HEK293T (cell line): ENCODE measurements at places on chromosomes 13 and 19.

DNA sequence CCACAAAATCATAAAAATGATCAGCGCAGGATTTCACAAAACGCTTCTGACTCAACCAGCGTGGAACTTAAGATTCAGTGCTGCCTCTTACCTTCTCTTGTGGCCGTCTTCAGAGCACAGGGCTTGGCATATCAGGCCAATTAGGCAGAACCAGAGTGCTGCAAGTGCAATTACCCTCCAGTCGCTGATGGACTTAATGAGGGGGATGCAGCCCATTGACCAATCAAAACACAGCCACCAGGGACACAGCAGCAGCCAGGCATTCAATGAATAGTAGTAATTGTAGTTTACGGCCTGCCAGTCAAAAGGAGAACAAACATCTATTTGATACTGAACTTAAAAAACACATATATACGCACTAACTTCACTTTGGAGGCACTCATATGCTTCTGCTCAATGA lies 38.2 kb downstream of the TMTC4 start:
- DNase-seq, result no peak

DNA sequence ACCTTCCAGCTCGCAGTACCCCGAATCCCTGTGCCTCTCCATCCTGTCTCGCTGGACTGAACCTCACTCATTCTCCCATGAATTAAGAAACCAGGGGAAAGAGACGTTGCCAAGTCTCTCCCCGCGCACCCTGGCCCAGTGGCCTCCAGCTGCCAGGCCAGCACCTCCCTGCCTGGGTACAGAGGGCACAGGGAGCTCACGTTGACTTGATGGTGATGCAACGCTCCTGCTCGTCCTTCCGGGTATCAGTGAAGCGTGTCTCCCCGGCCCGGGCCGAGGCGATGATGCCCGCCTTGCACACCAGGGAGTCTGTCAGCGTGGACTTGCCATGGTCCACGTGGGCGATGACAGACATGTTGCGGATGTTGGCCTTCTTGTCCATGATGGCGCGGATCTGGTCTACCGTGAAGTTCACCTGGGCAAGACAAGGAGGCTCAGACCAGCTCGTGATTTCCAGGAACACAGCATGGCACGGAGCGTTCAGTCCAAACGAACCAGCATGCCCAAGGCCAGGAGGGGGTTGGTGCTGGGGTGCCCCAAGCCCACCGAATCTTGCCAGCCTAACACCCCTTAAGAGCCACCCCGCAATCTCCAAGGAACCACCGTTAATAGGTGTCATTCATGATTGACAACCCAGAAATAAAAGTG lies 1.2 kb downstream of the EEF2 start:
- no peak for DNase-seq

- DNase-seq, result no peak
Observed at GRCh38 chr13:98300956-98301641, 124.0 kb upstream of the RNF113B start.

GRCh38 chr13:98487016-98487415 lies 89.9 kb downstream of the STK24 start:
- no peak for DNase-seq

- DNase-seq, result no peak
Observed at GRCh38 chr13:23678795-23679194, 108.6 kb downstream of the TNFRSF19 start.
